ENCODE measurements at places on chromosomes 7 and 10.
A peak's percentile ranks its signal among the peaks of the same experiment; 100 is the strongest.

DNA sequence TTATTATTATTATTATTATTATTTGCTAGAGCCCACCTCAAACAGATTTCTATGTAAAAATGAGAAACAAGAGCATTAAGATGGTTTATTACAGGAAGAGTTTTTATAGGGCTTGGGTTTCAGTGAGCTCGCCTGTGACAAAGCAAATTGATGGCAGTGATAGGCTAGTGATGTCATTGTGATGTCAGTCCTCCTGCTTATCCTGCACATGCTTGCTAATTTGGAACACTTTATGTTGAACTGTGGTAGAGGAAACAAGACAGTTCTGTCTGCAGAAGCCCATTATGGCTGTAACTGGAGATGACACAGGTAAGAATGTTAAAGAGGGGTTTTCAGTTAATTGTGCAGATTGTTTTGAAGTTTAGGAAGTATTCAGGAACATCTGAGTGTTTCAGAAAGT, 68.3 kb downstream of the CREM start:
- peak; percentile 84 for DNase-seq

DNA sequence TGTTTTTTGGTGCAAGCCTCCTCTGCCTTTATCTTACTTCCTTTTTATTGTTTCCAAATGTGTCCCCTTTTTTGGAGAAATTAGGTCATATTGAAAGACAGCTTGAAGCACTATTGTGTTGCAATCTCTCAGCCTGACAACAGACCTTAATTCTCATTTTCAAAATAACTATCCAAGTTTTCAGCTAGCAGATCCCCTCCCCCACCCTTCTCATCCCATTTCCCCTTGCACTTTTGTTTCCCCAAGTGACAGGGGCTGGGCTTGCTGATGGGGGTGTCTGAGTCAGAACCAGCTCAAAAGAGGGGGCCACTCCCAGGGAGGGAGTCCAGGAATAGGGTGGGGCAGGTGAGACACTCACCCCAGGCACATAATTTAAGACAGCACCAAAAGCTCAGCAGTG, 75.3 kb downstream of the MKI67 start:
- peak; percentile 59 for DNase-seq

DNA sequence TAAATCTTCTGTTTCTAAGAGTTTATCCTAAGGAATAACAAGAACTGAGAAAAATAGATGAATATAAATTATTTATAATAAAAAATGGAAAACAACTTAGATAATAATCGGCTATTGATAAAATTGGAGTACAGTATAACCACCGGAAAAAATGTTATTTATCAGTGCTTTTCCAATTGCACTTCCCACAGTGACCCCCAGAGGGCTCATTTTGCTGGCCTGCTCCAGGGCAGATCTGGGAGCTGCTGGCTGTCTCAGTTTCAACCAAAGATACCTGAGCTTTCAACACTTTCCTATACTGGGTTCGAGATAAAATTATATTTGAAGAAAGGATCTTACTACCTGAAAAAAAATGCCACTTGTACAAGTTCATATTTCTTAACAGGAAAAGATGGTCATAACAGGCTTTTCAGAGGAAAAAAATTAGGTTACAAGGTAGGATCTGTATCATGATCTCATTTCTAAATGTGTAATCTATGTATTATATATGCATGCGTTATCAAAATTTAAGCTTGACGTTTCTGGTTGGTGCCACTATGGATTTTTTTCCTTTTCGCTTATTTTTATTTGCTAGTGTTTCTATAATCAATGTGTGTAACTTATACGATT, 165.7 kb downstream of the NPSR1 start:
- peak; percentile 68 for DNase-seq

DNA sequence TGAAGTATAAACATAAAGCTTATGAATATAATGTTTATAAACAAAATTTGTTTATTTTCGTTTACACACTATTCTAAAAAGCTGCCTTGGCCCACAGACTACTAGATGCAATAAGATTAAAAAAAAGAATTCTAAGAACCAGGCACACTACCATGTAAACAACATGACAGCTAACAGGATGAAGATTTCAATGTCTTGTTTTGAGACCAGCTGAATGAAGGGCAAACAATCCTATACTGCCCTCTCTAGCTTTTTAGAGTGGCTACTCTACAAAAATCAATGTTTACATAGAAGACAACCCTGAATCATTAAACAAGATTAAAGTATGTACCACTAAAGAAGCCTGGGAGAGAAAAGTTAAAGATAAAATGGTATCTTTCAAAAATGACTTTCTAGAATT, 38.6 kb downstream of the SLC25A40 start:
- DNase-seq, result no peak

DNA sequence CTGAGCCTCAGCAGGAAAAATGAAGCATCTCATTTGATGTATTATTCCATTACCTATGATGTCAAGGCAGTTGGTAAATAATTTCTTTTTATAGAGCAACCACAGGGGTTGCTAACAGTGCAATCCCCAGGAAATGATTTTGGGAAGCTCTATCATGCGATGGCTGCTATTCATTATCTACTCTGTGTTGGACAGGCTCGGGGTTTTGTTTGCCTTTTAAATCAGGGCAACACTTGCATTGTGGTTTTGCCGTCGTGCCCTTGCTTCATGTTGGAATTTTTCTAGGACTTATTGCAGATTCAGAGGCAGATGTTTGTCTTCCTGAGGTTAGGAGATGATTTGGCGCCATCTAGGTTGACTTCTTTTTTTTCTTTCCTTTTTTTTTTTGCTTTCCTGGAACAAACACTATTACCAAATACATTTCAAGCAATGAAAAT, 128.4 kb downstream of the BICC1 start:
- peak; percentile 96 for DNase-seq

DNA sequence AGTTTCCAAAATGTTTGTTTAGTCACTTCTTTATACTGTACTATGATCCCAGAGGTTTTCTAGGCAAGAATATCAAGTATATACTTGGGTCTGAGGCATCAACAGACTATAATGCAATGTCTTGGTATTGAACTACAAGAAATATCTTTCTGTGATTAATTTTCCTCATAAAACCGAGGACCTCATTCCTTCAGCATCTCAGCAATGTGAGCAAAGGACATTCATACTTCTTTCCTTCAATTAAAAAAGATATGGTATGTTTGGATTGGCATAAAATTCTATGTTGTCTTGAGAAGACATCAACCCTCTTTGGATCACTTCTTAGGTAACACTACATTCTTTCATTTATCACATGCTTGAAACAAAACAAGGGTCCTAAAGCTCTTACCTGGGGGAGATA, 524.5 kb downstream of the PHTF2 start:
- DNase-seq, result no peak

DNA sequence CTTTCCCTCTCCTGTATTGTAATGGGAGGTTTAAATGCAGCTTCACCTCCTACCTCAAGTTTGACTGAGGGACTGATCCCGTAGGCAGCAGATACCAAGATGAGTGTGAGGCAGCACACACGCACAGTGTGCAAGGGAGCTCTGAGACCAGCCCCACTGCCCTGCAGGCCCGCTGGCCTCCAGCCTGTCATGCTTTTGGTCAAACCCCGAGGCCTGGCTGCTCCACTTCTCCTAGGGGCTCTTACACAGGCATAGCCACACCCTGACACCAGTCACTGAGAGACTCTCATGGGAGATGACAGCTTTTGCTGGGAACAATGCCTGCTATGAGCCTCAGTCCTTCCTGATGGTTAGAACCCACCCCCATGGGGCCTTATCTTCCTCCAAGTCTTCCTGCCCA, 27.6 kb downstream of the DRGX start:
- DNase-seq, result no peak

DNA sequence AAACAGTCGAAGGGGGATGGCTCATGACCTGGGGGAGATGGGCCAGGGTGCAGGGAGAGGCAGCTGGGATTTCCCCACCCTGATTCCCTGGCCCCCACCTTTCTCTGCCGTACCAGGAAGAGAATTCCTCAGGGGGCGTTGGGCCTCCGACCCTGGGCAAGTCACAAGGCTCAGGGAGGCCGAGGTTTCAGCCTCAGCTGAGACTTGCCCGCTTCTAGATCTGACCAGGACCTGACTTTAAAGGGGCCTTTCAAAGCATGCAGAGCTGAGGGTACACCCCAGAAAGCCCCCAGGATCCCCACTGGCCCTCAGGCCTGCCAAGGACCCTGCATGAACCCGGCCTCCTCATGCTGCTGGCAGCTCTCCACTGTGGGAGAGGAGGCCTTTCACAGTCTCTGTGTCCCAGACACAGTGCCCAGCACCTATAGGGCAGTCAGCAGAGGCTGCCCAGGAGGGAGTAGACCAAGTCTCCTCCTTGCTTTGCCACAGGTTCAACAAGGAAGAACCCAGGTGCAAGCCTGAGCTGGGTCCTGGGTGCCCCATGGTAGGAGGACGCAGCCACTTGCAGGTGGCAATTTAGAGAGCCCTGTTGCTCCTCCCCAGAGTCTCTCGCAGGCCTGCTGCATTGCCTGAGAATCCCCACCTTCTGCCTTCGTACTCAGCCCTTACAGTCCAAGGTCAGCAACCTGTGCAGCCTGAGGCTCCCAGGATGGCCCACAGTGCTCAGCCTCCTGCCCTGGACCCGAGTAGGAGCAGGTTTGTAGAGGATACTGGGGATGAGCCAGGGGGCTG, 89.3 kb downstream of the CHST15 start:
- DNase-seq, result no peak

DNA sequence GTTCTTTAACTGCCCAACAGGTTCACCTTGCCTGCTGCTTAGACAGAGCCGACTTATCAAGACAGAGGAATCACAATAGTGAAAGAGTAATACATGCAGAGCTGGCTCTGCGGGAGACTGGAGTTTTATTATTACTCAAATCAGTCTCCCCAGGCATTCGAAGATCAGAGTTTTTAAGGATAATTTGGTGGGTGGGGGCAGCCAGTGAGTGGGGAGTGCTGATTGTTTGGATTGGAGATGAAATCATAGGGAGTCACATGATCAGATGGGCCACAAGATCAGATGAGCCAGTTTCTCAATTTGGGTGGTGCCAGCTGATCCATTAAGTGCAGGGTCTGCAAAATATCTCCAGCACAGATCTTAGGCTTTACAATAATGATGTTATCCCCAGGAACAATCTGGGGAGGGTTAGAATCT, 131.3 kb downstream of the AKR1D1 start:
- DNase-seq, result no peak

GRCh38 chr7:107079212-107079940, 34.9 kb downstream of the PRKAR2B start:
- DNase-seq, result peak; percentile 3

DNA sequence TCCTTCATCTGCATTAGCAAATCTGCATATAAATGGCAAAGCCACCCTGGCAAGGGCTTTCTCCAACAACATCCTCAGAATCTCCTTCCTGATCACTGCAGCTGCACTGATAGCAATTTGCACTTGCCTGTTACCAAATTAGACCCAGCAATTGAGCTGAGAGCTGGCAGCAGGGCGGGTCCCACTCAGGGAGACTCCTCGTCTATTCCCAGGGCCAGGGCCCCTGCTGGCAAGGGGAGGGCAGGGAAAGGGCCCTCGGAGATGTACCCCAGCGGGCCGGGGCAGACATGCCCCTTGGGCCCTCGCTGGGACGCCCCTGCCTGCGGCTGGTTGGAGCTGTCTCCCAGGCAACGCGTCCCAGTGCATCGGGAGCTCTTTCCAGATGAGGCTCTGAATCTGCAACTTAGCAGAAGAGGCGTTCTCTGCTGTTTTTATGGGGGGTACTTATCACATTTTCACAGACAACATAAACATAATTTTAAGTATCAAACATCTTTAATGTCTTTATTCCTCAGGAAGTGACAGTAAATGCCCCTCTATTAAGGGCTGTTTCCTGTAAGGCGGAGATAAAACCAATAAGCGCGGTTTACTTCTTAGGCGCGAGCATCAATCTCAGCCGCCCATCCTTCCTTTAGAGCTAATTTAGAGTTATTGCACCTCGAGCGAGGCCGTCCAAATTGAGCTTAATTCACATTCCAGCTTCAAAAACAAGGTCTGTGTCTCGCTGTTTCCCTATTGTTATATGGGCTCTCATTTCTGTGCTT, 249.0 kb upstream of the PPP2R2D start:
- no peak for DNase-seq

- no peak for DNase-seq
Observed at GRCh38 chr10:44030132-44030531, 354.8 kb downstream of the CXCL12 start.

DNA sequence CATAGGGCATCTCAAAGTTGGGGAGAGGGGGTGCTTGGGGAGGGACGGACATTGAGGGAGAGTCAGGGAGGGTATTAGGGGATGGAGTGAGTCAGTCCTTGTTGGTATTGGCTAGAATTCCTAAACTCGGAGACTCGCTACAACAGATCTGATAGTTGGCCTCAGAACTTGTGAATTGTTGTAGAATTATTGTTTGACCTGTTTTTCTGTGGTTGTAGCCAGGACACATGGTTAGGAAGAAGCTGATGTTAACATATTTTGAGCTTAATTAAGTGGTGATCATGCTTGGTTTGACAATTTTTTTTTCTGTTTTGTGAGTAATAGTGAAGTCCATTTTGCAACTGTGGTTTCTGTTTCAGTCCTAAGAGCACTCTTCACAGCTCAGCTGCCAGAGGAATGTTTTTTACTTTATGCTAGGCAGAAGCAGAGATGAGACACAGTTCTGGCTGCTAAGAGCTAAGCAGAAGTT, 1190.3 kb upstream of the C7orf33 start:
- DNase-seq, result peak; percentile 60

- no peak for DNase-seq
Observed at GRCh38 chr10:14742382-14742781, 32.3 kb downstream of the FAM107B start.

DNA sequence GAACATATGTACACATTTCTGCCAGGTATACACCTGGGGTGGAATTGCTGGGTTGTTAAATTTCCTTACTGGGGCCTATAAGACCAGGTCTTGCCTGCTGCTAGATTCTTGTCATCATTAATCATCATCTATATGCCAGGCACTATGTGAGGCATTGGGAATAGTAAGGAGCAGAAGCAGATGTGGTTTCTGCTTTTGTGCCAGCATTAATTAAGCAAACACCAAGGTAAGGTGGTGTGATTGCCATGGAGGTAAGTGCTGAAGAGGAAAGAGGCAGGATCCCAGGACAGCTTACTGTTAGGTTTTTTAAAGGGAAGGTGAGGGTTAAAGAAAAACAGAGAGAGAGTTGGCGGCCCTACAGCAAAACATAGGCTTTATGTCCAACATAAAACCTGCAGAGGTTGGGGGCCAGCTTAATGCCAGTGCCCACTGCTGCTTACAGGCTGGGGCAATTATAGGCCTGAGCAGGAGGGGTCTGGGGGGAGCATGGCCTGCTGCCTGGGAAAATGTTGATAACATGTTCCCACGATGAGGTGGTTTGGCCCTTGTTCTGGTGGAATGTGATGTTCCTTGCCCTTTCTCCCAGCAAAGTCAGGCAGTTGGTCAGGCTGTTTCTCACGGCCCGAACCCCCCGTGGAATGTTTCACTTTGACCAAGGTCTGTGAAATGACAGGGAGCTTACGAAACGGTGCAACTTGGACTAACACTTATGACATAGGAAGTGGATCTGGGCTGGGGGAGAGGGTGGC, 93.9 kb downstream of the RBM20 start:
- peak; percentile 58 for DNase-seq

GRCh38 chr7:128739990-128740682, 977 bp downstream of the CALU start:
- DNase-seq, result no peak

All from fibroblast of pulmonary artery (primary cell).